ENCODE measurements at places on chromosomes 3 and 15.

DNA sequence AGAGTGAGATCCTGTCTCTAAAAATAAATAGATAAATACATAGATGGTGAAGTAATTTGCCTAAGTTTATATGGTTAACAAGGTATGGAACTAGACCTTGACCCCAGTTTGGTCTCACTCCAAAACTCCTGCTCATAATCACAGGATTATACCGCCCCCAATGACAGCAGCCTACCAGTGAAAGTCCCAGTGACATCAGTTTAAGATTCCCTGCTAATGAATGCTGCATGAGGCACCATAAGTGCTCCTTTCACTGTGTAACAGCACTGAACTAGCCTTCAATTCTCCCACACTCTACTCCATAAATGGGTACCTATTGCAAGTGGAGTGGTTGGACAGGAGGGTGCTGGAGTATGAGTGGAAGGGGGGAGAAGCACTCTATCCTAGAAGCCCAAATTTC lies 23.7 kb upstream of the THSD4 start:
- H3K4me3 ChIP-seq = no peak overlapping the region
- no peak overlapping the region for H3K27ac ChIP-seq
- peaks cover 4% of the 10 kb centered on the region for H3K27me3 ChIP-seq
- no peaks in the 10 kb centered on the region for H3K36me3 ChIP-seq
- DNase-seq = no peak

GRCh38 chr3:154112146-154112852 lies 8.9 kb upstream of the ARHGEF26 start:
- DNase-seq = no peak
- H3K36me3 ChIP-seq = no peaks in the 10 kb centered on the region
- peaks cover 3% of the 10 kb centered on the region for H3K27me3 ChIP-seq
- H3K27ac ChIP-seq = no peak overlapping the region
- H3K4me1 ChIP-seq = peaks cover 13% of the 10 kb centered on the region

- no peak overlapping the region for H3K4me3 ChIP-seq
- H3K36me3 ChIP-seq = no peaks in the 10 kb centered on the region
- H3K27ac ChIP-seq = no peak overlapping the region
- DNase-seq = no peak
- no peaks in the 10 kb centered on the region for H3K4me1 ChIP-seq
- H3K27me3 ChIP-seq = peaks cover 3% of the 10 kb centered on the region
These were observed 71.9 kb upstream of the FBN1 start for GRCh38 chr15:48717458-48717857.

- no peaks in the 10 kb centered on the region for H3K4me1 ChIP-seq
- DNase-seq = no peak
- H3K27me3 ChIP-seq = no peaks in the 10 kb centered on the region
- H3K36me3 ChIP-seq = peaks cover 5% of the 10 kb centered on the region
- H3K4me3 ChIP-seq = no peak overlapping the region
- H3K27ac ChIP-seq = no peak overlapping the region
These were observed 201.7 kb upstream of the MLF1 start for GRCh38 chr3:158369279-158369678.

DNA sequence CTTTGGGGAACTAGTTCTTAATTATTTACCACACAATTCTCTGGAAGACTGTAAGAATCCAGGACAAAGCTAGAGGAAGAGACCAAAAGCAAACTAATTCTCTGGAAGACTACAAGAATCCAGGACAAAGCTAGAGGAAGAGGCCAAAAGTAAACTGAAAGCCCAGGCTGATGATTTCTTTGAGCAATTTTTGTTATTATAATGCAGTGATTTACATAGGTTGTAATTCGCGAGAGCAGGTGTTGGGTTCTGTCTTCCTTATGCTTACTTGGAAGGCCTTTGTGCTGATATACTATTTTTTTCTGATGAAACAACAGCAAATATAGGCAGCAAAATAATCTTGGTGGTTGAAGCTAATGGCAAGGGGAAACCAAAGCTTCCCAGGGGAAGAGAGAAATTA lies 5.2 kb downstream of the SPTSSB start:
- H3K4me3 ChIP-seq = no peak overlapping the region
- no peak for DNase-seq
- no peaks in the 10 kb centered on the region for H3K36me3 ChIP-seq
- H3K27ac ChIP-seq = no peak overlapping the region
- H3K27me3 ChIP-seq = peaks cover 8% of the 10 kb centered on the region

GRCh38 chr15:62118520-62119226 lies 46.4 kb downstream of the C2CD4B start:
- H3K27me3 ChIP-seq = no peaks in the 10 kb centered on the region
- H3K4me3 ChIP-seq = no peak overlapping the region
- no peak for DNase-seq
- H3K4me1 ChIP-seq = peaks cover 8% of the 10 kb centered on the region
- H3K36me3 ChIP-seq = no peaks in the 10 kb centered on the region

- H3K27ac ChIP-seq = no peak overlapping the region
- peaks cover 3% of the 10 kb centered on the region for H3K36me3 ChIP-seq
- H3K4me1 ChIP-seq = peaks cover 23% of the 10 kb centered on the region
- no peaks in the 10 kb centered on the region for H3K27me3 ChIP-seq
- no peak for DNase-seq
- H3K4me3 ChIP-seq = no peak overlapping the region
These were observed 7.3 kb downstream of the DCUN1D1 start for GRCh38 chr3:182973047-182973446.

GRCh38 chr3:104520228-104520655 lies 846.5 kb upstream of the ALCAM start:
- peaks cover 12% of the 10 kb centered on the region for H3K4me1 ChIP-seq
- H3K27ac ChIP-seq = no peak overlapping the region
- no peaks in the 10 kb centered on the region for H3K36me3 ChIP-seq
- no peak overlapping the region for H3K4me3 ChIP-seq

- peaks cover 15% of the 10 kb centered on the region for H3K36me3 ChIP-seq
- no peak overlapping the region for H3K4me3 ChIP-seq
- no peak overlapping the region for H3K27ac ChIP-seq
These were observed 53.0 kb downstream of the TMEM45A start for GRCh38 chr3:100545371-100545770.

DNA sequence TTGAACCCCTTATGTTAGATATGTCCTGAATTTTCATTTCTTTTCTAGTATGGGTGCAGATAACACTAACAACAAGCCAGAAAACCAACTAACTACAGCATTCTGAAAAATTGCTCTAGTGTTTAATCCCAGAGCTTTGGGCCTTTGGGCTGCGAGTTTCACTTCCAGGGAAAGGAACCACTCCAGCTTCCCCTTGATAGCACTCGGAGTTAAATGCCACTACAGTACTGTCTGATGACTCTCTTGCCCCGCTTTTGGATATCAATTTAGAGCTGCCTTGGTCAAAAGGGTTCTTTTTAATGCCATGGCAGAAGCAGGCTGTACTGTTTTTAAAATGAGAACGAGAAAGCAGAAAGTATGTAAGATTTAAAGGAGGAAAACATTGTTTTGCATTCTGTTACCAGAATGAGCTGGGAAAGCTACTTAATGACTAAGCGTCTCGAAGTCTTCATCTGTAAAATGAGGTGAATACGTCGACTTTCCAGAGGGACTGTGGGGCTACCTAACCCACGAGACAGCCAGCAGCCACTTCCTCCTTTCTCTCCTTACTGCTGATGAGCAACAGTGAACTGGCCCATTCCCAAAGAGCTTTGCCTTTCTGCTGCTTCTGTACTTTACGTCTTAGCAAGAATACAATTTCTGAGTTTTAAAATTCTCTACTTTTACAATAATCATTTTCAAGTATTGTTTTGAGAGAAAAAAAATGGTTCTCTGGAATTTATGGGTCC lies 299.3 kb upstream of the LYSMD4 start:
- H3K27ac ChIP-seq = no peak overlapping the region
- no peaks in the 10 kb centered on the region for H3K27me3 ChIP-seq
- DNase-seq = no peak
- H3K36me3 ChIP-seq = peaks cover 4% of the 10 kb centered on the region
- H3K4me3 ChIP-seq = no peak overlapping the region

DNA sequence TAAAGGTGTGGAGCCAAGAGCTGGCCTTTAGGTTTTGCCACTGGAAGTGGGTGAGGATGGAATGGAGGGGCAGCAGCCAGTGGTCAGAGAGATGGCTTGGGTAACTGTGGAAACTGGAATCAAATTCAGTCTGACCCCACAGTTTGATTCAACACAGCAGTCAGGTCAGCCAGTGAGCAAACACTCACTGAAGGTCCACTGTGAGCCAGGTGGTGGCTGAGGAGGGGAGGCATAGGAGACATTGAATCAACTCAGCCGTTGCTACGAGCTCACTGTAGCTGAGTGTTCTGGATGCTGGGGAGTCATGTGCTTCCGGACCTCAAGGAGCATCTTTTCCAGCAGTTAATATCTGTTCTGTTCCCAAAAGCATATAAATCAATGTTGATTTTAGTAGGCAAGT lies 37.5 kb downstream of the LPP start:
- H3K4me1 ChIP-seq = peaks cover 12% of the 10 kb centered on the region
- no peak overlapping the region for H3K4me3 ChIP-seq
- no peaks in the 10 kb centered on the region for H3K27me3 ChIP-seq
- no peak for DNase-seq
- no peak overlapping the region for H3K27ac ChIP-seq

- no peaks in the 10 kb centered on the region for H3K27me3 ChIP-seq
- H3K4me3 ChIP-seq = peak overlapping the region; percentile 10
- H3K4me1 ChIP-seq = peaks cover 25% of the 10 kb centered on the region
- no peak for DNase-seq
These were observed 114.3 kb upstream of the ARHGEF3 start for GRCh38 chr3:56915966-56916586.

DNA sequence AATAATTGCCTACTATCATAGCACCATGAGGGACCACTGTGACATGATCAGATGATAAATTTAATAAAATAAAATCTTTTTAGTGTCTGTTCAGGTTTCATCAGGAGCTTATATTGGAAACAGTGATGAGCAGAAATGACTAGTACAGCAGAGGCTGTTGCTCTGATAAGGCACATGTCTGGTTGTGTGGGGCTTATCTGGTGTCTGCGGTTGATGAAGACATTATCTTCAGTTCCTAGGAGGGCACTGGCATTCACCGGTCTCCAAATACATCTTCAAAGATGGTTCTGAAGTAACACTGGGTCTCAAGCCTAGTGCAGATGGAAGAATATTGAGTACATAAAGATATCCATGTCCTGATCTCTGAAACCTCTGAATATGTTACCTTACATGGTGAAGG lies 125.3 kb downstream of the SUCNR1 start:
- H3K27me3 ChIP-seq = no peaks in the 10 kb centered on the region
- H3K27ac ChIP-seq = no peak overlapping the region
- H3K4me3 ChIP-seq = no peak overlapping the region
- DNase-seq = no peak
- no peaks in the 10 kb centered on the region for H3K36me3 ChIP-seq

GRCh38 chr3:123021996-123022510 lies 5.5 kb downstream of the SEMA5B start:
- no peak overlapping the region for H3K27ac ChIP-seq
- H3K36me3 ChIP-seq = no peaks in the 10 kb centered on the region
- peaks cover 18% of the 10 kb centered on the region for H3K4me1 ChIP-seq
- H3K4me3 ChIP-seq = no peak overlapping the region
- no peak for DNase-seq
- H3K27me3 ChIP-seq = peaks cover 77% of the 10 kb centered on the region

GRCh38 chr3:53665608-53666425 lies 171.4 kb downstream of the CACNA1D start:
- H3K4me3 ChIP-seq = no peak overlapping the region
- no peaks in the 10 kb centered on the region for H3K4me1 ChIP-seq
- H3K36me3 ChIP-seq = peaks cover 4% of the 10 kb centered on the region
- no peaks in the 10 kb centered on the region for H3K27me3 ChIP-seq
- no peak overlapping the region for H3K27ac ChIP-seq

GRCh38 chr3:25648925-25649830 lies 15.5 kb downstream of the TOP2B start:
- peaks cover 22% of the 10 kb centered on the region for H3K4me1 ChIP-seq
- peaks cover 47% of the 10 kb centered on the region for H3K36me3 ChIP-seq
- H3K4me3 ChIP-seq = no peak overlapping the region
- no peak overlapping the region for H3K27ac ChIP-seq
- DNase-seq = no peak

DNA sequence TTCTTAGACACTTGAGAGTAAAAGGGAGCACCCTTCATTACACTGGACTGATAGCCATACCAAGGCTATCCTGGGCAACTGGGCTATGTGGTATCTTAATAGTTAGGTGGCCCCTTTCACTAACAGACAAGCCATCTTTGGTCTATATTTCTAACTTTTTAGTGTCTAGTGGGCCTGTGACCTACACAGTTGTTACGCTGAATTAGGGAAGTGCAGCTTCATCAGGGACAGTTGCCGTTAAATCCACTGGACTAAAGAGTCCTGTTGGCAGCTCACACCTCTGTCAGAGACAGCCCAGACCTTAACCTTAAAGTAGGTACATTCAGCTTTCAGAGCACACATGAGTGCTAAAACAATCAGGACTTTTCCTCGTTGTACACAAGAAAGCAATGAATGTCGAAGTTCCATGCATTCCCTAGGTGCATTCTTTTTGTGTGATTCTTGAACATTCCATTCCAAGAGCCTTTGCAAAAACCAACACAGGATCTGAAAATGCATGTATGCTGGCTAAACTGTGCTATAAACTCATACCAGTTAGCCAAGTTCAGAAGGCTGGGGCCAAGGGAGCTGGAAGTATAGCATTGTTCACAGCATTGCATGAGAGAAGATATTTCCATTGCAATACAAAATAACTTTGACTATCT lies 230.2 kb upstream of the EIF1B start:
- peaks cover 5% of the 10 kb centered on the region for H3K27me3 ChIP-seq
- no peak for DNase-seq
- no peak overlapping the region for H3K27ac ChIP-seq
- H3K36me3 ChIP-seq = no peaks in the 10 kb centered on the region
- no peaks in the 10 kb centered on the region for H3K4me1 ChIP-seq
- no peak overlapping the region for H3K4me3 ChIP-seq

GRCh38 chr15:64443747-64444621 lies 16.4 kb upstream of the ZNF609 start:
- H3K27me3 ChIP-seq = no peaks in the 10 kb centered on the region
- H3K4me3 ChIP-seq = peak overlapping the region; percentile 79
- peaks cover 24% of the 10 kb centered on the region for H3K36me3 ChIP-seq
- H3K4me1 ChIP-seq = peaks cover 17% of the 10 kb centered on the region
- DNase-seq = no peak

- H3K4me3 ChIP-seq = peak overlapping the region; percentile 71
- H3K27me3 ChIP-seq = peaks cover 35% of the 10 kb centered on the region
- H3K27ac ChIP-seq = peak overlapping the region; percentile 52
- DNase-seq = no peak
- H3K4me1 ChIP-seq = peaks cover 39% of the 10 kb centered on the region
These were observed 13.7 kb upstream of the TLE3 start for GRCh38 chr15:70111203-70112073.

DNA sequence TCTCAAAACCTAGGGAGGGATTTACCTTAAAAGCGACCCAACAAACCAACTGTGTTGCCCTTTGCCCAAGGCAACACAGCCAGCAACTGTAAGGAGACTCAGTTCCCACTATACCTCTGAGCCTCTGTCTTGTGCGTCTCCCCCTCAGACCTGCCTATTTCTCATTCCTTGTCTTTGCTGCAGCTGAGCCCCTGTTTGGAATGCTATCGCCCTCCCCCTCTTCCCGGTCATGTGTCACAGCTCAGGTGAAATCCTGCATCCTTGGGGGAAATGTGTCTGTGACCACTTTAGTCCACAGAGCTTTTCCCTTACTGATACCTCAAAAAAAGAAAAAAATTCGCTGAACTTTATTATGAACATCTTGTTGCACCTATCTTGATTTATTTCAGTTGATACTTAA lies 52.0 kb upstream of the LRIG1 start:
- no peak overlapping the region for H3K27ac ChIP-seq
- H3K36me3 ChIP-seq = no peaks in the 10 kb centered on the region
- no peak for DNase-seq

Measured in type B pancreatic cell (in vitro differentiated cells).